Left renal cortex interstitium (tissue), 4 donors: ENCODE measurements at places on chromosomes 6 and 20.

- DNase-seq, result no peak
These were observed 9.9 kb upstream of the NCR2 start for GRCh38 chr6:41325446-41326066.

- DNase-seq, result no peak
These were observed 247.1 kb upstream of the GRIK2 start for GRCh38 chr6:101146389-101146788.

GRCh38 chr6:125658136-125658535 lies 91.3 kb upstream of the HEY2 start:
- DNase-seq, result no peak

DNA sequence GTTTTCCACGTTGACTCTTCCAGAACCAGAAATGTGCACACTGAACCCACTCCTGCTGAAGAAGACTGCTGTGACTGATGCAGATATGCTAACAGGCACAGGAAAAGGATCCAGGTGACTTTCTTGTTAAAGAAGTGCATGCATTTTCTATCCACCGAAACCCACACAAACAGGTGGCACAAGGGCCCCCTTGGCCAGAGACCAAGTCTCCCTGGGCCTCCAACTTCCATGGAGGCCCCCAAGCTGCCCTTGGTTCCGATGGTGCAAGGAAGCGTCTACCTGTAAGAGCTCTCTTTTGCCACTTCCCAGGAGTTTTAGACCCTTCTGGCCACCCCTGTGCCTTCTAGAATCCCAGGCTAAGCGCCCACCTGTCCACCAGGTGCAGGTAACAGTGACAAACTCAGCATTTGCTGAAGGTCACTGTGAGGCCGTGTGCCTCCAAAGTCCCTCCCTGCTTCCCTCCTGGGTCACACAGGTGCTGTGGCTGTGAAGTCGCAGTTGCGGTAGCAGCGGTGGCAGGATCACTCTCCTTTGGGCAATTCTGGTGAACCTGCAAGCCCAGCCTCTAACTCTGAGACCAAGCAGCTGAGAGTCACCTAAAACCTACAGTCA lies 134.8 kb downstream of the PXDC1 start:
- no peak for DNase-seq
